CD4-positive, alpha-beta T cell treated with Interferon alpha-2 for 1 hour (primary cell): ENCODE measurements at places on chromosomes 1 and 21.

DNA sequence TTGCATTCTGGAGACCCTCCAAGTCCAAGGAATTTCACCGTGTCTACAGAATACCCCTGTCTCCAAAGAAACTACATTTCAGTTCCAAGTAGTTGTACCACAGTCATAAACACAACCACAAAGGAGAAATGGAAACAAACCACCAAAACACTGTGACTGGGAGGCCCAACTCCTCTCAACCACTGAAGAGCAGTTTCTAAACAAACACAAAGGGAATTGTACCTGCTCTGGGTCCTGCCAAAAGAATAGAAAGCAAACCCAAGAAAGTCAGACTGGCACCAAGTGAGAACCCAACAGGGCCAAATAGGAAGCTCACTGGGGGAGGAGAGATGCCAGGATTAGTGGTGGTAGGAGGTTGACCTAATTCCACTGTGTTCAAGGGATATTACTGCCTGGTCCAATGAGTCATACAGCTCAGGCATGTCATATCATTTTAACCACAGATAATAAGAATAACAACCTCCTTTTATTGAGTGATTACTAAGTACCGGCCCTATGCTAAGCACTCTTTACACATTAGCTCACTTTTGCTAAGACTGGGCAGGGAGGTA lies 123.9 kb upstream of the PPP2R5A start:
- no peak for DNase-seq

DNA sequence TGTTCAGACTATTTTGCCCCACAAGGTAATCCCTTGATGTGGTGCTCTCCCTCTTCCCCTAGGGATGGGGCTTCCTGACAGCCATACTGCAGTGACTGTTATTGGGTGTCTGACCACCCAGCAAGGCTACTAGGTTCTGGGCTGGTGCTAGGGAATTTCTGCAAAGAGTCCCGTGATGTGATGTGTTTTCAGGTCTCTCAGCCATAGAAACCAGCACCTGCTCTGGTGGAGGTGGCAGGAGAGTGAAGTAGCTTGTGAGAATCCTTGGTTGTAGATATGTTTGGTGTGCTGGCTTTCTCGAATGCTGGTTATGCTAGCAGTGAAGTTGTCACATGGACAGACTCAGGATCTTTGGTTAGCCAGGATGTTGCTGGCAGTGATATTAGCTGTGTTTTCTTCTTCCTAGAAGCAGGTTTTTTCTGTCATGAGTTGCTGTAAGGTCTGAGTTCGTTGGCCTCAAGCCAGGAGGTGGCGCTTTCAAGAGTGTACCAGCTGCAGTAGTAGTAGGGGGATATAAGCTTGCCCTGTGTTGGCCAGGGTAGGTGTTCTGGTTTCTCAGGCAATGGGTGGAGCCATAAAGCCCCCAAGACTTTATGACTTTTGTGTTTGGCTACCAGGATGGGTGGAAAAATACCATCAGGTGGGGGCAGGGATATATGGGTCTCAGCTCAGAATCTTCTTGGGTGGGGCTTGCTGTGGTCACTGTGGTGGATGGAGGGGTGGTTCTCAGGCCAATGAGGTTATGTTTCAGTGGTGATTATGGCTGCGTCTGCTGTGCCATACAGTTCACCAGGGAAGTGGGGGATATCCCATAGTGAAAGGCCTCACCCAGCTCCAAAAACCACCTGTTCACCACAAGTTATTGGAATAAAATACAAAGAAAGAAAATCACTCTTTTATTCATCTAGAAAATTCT lies 1112.3 kb downstream of the KCNT2 start:
- DNase-seq, result no peak

DNA sequence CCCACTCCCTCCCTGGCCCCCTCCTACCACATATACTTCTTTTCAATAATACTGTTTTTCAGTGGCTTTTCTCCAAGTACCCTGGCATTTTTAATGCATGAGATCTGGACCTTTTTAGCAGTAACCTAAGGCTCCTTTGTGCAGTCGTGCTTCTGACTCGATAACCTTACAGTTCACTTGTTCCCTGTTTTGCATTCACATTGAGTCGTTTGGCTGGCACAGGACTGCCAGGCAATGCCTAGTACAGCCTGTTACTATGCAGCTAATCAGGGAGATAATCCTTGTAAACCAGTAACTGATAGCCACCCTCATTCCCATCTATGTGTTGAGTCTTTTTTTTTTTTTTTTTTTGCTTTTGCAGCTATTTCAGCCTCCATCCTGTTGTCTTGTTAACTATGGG lies 3.7 kb downstream of the ATP1B1 start:
- no peak for DNase-seq

- no peak for DNase-seq
Measured at GRCh38 chr1:177273141-177273540, 102.4 kb downstream of the BRINP2 start.

GRCh38 chr1:67333603-67334002 lies 25.9 kb downstream of the IL12RB2 start:
- no peak for DNase-seq

DNA sequence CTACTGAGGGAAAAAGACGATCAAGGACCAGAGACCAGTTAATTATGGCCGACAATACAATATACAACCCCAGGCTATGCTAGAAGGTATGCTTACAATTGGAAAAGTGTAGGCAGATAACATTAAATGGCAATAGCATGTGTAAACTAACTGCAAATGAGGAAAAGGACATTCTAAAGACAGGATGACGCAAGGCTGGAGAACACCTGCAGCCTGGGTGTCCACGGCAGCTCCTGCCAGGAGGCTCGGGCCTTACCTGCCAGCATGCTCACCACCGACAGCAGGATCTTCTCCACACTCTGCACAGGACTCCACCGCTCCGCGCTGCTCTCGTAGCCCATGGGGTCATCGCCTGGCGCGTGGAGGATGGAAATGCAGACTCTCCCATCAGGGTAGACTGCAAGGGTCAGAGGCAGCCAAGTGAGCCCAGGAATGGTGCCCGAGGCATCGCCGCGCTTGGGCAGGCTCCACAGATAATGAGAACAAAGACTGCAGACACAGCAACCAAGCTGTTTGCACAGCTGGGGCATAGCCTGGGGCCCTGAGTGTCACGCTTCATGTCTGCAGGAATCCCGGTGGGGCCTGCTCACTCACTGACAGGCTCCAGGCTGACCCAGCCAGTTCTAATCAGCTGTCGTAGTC lies 28.2 kb downstream of the UBE2G2 start:
- no peak for DNase-seq

- no peak for DNase-seq
Measured at GRCh38 chr1:74570797-74571492, 58.5 kb upstream of the LRRC53 start.

DNA sequence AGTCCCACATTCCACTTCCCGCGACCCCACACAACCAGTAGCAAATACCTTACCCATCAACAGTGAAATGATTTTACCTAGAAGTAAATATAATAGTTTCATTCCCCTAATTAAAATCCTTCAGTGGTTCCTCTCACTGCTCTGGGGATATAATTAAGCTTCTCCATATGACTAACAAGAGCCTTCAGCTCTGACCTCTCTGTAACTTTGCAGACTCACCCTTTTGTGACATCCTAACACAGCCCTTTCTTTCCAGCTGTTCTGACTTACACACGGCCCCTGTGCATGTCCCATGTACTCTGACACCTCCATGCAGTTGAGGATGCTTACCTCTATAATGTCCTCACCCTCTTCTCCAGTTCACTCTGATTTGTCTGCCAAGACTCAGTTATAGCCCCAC lies 137.3 kb upstream of the SPAG17 start:
- no peak for DNase-seq

GRCh38 chr1:198556971-198557370 lies 16.5 kb upstream of the ATP6V1G3 start:
- DNase-seq, result peak; percentile 84

GRCh38 chr1:64691626-64692025 lies 53.2 kb upstream of the RAVER2 start:
- DNase-seq, result no peak

- DNase-seq, result no peak
Measured at GRCh38 chr1:165738794-165739193, 29.9 kb downstream of the TMCO1 start.

DNA sequence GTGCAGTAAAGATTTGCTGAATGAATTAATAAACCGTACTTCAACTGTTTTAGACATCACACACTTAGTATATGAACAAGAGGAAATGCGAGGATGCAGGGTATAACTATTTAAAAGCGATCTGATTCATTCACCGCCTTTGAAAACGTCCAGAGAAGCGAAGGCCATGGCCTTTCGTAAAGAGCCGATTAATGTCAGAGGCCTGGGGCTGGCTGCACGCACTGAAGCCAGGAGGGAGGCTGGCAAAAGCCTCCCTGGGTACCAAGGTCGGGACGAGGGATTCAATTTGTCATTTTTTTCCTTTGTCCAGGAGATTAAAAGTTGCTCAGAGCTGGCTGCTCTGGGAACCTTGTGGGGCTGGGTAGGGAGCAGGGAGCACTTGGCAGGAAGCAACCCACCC lies 307.4 kb downstream of the NPHP4 start:
- DNase-seq, result no peak

DNA sequence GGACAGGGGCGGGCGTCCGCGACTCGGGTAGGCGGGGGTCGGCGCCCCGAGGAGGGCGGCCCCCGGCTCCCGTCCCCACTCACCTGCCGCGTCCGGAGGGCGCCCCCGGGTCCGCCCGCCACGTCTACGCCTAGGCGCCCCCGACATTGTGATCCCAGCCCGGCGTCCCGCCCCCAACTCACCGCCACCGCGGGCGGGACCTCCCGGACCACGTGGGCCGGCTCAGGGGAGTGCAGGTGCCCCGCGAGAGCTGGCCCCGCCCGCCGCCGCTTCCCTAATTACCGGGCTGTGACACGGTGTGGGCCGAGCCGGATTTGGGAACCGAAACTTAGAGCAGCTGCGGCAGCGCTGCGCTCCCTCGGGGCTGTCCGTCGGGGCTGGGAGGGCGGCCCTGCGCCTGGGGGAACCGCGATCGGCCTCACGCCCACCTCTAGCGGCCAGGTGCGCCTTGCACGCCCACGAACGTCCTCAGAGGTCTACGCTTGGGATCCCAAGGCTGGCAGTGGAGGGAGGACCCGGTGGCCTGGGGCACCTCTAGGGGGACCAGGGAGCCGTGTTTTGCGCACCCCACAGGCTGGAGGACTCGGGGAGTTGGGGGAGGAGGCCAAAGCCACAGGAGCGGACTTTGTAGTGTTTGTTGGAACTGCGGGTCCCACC lies 521 bp upstream of the NADK start:
- peak; percentile 94 for DNase-seq

GRCh38 chr1:245971711-245972085 lies 535.4 kb downstream of the SMYD3 start:
- DNase-seq, result no peak

DNA sequence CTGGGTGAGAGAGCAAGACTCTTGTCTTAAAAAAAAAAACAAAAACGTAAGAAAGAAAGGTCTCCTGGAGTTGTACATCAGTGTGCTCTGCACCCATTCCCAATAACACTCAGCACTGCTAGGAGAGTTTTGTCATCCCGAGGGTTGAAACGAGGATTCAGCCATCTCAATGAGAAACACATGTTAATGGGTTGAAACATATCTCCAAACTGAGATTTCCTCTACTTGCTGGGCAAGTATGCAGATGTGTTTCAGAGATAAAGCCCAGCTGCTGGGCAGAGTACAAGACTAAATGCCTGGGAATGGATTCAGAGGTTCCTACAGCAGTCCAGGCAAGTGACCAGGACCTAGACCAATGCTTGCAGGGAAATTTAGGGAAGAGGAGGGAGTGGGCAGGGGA lies 2.6 kb upstream of the MFN2 start:
- no peak for DNase-seq

GRCh38 chr1:35555601-35556477 lies 1.4 kb downstream of the KIAA0319L start:
- DNase-seq, result no peak

DNA sequence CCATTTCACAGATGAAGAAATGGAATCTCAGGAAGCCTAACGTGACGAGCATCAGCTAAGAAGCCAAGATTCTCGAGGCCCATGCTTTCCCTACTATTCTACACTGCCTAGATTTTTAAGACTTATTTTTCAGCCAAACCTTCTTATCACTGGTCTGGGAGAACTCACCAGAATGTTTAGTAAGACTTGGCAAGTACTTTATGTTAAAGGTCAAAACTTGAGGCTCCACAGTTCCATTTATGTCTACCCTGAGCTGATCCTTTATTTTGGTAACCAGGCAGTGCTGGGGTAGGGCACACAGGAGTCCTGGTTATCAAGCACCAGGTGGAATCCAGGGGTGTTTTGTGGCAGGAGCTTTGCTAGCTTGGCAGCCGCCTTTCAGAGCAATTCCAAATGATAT lies 16.8 kb downstream of the PLXNA2 start:
- DNase-seq, result no peak

DNA sequence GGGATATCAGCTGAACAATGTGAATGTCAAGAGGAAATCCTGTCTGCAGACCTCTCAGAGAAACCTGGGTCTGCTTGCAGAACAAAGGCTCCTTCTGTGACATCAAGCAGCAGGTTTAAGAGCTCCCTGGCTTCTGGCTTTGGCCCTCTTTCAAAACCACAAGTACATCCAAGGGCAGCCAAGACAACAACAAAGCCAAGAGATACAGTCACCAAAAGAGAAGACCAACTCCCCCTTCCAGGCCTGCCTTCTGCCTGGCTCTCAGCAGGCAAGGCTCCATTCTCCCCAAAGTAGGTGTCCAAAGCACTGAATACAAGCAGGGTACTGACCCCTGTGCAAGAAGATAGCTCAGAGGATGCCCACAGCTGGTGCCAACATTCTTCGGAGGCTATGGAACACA lies 11.5 kb downstream of the BCAR3 start:
- no peak for DNase-seq

DNA sequence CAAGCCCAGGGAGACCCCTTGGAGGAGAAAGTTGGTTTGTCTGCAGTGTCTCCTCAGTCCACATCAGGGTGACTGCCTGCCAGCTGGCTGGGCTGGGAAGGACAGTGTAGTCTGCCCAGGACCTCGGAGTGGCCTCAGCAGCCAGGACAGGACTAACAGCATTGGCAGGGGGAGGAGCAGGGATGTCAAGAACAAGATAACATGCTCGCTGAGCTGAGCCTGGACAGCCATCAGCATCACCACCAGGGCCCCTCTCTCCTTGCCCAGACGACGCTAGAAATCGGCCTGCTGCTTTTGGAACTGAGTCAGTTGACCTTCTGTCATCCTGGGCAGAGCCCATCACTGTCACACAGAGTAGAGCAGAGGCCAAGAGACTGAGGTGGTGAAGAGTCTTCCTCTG lies 83.6 kb upstream of the CNTN2 start:
- no peak for DNase-seq

- no peak for DNase-seq
Measured at GRCh38 chr1:21783679-21784603, 992 bp upstream of the USP48 start.

DNA sequence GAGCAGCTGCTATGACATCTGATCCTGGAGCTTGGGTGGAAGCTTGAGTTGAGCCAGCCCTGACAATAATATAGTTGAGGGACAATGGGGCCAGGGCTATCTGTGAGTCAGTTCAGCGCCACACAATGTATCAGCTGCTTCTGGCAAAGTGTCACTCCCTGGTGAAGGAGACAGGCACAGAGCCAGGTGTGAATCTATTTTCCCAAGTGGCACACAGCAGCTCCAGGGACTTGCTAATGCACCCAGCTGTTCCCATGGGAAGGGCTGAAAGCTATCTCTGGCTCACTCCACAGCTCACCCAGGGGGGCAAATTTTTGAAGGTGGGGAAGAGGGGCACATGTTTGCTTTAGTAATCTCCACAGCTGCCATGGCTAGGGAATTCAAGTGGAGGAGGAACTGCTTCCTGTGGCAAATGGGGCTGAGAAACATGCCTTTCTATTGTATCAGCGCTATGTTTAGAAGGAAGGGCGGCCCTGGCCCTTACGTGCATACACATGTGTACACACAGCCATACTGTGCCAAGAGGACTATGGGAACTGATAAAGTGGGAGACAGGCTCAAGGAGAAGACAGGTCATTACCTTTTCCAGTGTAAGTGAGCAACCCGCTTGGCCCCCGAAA lies 2.2 kb downstream of the CYB5R1 start:
- no peak for DNase-seq
